GM12878 (cell line): ENCODE measurements at places on chromosomes 2 and 18.

GRCh38 chr18:4270016-4270415 is 185.1 kb downstream of the DLGAP1 start:
- peak; percentile 60 for DNase-seq

DNA sequence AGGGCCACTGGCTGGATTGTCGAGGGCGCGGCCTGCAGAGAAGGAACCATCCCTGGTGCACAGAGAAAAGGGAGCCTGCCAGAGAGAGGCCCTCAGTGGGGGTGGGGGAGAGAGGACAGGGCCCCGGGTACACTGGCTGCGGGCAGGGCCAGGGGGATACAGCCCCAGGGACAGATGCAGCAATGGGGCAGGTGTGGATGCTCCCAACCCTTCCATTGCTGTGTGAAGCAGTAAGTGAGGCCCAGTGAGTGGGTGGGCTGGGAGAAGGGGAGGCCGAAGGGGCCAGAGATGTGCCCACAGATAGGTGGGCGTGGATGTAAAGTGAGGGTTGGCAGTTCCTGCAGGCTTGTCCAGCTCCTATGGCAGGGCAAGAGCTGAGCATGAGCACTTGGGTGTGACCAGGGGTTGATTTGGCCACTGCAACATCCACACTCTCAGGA is 7.4 kb downstream of the AGXT start:
- DNase-seq: no peak

DNA sequence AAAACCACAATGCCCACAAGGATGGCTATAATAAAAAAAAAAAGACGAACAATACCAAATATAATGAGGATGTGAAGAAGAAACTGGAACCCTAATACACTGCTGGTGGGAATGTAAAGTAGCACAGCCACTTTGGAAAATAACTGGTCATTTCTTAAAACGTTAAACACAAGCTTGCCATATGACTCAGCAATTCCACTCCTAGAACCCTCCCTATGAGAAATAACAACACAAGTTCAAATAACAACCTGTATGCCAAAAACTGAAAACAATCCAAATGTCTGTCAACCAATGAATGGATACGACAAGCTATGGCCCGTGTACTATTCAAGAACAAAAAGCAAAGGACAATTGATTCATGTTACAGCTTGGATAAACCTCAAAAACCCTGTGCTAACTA is 7.0 kb upstream of the ALPK2 start:
- peak; percentile 38 for DNase-seq

DNA sequence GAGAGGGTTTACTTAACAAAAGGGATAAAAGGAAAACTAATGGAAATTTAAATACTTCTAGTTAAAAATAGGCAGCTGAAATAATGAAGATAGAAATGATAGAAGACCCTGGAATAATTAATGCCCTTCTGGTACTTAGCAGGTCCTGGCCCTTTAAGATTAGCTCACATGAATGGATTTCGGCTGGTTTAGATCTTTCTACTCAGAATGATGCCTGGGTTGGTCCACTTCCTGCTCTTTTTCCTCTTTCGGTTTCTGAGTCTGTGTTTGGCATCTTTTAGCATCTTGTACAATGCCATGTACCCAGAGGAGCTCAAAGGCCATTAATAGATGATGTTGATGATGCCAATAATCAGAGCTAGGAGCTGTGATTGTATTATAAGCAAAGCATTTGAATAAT is 290.5 kb downstream of the CLIP4 start:
- no peak for DNase-seq

- DNase-seq: peak; percentile 1
Measured at GRCh38 chr2:210577263-210578071, 21.1 kb downstream of the CPS1 start.

GRCh38 chr2:238486123-238486848 is 59.6 kb downstream of the ASB1 start:
- no peak for DNase-seq

GRCh38 chr2:29212009-29212408 is 96.8 kb downstream of the CLIP4 start:
- DNase-seq: no peak

DNA sequence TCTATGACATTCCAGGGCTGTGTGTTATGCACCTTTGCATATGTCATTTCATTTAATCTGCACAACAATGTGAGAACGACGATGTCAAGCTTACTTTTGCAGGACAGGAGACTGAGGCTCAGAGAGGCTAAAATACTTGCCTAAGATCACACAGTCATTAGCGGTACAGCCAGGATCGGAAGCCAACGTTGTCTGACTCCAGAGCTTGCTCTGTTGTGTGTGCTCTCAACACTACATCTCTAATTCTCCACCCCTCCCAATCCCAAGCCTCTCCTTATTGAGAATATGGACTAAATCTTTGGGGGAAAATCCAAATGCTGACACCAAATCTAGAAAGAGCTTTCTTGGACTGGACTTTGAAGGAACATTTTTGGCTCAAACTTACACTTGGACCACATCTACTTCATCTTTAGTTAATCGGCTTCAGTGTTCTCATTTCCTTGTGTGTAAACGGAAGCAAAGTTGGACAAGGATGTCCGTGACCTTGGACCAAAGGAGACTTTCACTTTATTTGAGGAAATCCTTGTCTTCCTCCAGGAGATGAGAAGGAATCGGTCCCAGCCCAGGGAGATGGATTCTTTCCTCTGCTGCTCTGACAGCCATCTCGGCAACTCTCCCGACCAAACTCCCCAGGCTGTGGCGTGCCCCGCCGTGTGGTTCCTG is 242.4 kb downstream of the LPIN1 start:
- no peak for DNase-seq

GRCh38 chr18:51168026-51168742 is 29.3 kb downstream of the MEX3C start:
- DNase-seq: no peak

DNA sequence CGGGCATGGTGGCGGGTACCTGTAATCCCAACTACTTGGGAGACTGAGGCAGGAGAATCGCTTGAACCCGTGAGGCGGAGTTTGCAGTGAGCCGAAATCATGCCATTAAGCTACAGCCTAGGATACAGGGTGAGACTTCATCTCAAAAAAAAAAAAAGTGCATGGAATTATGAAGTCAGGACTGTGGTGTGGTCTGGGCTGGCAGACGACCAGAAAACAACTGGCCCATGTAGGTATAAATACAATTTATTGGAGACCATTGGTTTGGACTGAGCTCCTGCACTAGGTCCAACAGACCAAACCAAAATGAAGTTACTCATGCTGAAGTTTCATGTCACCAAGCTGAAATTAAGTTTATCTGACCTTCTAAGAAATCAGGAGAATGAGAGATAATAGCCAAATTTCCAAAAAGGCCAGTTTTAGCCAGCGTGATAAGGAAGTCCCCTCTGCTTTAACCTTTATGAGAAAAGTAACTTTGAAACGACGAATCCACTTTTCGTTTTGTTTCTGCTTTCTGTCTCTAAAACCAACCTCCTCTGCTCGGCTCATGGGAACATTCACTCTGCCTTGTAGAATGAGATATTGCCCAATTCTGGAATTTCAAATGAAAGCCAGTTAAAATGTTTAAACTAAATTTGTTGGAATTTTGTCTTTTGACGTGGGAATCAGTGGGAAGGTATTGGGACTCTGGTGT is 17.7 kb upstream of the RAB10 start:
- no peak for DNase-seq

GRCh38 chr2:200716386-200716785 is 95.3 kb upstream of the BZW1 start:
- DNase-seq: no peak

- no peak for DNase-seq
Measured at GRCh38 chr2:229300790-229301189, 29.7 kb upstream of the PID1 start.

- peak; percentile 58 for DNase-seq
Measured at GRCh38 chr2:6826081-6826913, 39.4 kb downstream of the CMPK2 start.

GRCh38 chr18:5419601-5420000 is 124.1 kb upstream of the ZBTB14 start:
- no peak for DNase-seq
